Fibroblast of gingiva (primary cell): ENCODE measurements at places on chromosomes 13 and 19.

DNA sequence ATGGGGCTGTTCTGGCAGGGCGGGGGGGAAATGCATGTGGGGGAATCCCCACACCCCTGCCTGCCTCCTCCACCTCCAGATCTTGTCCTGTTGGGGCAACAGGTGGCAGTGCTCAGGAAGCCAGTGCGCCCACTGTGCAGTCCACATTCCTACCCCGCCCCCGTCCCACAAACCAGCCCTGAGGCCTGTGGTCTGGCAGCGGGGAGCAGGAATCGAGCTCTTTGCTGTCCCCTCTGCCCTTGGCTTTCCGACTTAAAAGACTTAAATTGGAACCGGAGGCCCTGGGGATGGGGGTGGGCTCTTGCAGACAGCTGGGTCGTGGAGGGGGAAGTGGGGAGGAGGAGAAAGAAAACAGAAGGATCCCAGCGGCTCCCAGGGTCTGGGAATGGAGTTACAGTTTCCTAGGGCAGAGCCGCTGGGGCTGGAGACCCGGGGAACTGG, 4.3 kb downstream of the NANOS3 start:
- no peak for DNase-seq

DNA sequence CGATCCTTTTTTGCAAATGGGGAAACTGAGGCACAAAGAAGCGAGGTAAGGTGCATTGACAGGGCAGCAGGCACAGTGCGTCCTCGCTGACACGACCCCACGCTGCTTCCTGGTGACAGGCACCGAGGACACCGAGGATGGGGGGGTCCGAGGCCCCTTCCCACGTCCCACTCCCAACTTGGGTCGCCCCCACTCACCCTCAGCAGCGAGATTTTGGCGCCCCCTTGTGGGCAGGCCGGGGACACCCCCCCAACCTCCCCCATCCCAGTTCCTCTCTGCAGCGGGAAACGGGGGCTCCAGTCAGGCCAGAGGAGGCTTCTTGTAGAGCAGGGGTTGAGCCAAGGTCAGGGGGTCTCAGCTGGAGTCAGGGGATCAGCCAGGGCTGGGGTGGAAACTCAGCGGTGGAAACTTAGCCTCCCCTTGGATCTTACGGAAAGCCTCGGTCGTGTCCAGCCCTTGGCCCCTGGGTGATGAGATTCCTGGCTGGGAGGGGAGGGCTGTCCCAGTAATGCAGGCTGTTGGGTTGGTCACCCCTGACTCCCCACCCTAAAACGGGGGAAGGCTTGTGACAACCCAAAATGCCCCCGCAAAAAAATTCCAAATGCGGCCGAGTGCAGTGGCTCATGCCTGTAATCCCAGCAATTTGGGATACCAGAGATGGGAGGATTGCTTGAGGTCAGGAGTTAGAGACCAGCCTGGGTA, 8.2 kb downstream of the SMIM24 start:
- DNase-seq = no peak

- peak; percentile 62 for DNase-seq
Observed at GRCh38 chr13:113153810-113154748, 4.4 kb upstream of the PROZ start.

DNA sequence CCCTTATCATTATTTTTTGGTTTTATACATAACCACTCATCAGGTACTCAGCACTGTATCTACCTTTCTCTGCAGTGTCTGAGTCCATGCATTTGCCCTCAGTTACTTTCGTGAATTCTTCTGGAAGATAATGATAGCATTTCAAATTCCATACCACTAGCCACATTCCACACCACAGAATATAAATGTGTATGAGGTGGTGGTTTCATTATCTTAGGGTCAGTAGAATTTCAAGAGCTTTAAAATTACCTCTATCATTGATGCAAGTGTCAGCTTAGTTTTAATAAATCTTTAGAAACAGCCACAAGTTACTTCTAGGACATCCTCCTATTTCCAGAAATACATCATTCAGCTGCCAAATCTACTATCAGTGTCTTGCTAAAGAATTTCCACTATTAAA, 1578.3 kb downstream of the OLFM4 start:
- no peak for DNase-seq

GRCh38 chr19:45872095-45872919, 8.2 kb downstream of the FOXA3 start:
- DNase-seq = no peak

- DNase-seq = peak; percentile 4
Observed at GRCh38 chr13:43432958-43433357, 353.8 kb downstream of the ENOX1 start.

DNA sequence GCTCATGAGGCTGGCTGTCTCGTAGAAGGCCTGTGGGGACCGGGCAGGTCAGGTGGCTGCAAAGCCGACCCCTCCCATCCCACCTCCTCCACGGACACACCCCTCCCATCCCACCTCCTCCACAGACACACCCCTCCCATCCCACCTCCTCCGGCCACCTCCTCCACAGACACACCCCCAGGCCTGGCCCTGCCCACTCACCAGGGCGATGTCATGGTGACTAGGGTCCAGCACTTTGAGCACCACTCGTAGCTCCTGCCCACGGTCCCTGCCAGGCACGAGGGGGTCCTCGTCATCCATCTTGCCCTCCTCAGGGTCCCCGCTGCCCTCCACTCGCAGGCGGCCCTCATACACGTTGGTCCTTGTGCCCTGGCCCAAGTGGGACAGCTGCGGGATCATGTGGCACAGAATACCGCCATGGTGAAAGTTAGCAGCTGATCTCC, 18.8 kb downstream of the TYK2 start:
- no peak for DNase-seq

- no peak for DNase-seq
Observed at GRCh38 chr19:43395561-43395960, 19.1 kb upstream of the TEX101 start.

DNA sequence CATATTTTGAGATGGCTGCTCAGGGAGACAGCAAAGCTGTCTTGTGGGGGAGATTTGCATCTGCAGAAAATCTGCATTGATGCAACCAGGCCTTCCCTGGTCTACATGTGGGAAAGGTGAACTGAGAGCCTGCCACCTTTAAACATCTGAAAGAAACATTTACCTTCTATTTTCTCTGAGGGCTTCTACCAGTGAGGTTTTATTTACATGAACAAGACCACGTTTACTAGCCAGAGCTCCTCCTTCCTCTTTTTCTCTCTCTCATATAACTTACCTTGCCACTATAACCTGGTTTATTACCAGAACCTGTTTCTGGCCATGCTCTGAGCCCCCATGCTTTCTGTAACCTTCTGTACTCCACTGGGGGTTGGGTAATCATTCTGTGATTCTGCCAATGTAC, 14.4 kb upstream of the RUBCNL start:
- DNase-seq = no peak

DNA sequence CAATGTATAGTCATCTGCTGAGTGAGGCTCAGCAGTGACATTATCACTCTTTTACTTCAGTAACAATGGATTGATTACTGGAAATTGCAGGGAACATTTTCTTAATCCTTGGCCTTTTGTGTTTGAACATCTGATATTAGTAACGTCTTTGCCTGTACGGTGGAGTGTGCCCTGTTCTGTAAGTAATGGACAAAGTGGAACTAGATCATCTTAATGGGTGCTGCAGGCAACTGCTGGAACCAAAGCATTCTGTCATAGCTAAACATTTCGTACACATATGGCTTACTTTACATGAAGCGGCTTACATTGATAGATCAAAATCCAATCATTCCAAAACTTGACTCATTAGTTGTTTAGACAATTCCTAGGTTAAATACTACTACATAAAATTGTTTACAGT, 114.1 kb downstream of the MYO16 start:
- DNase-seq = no peak

DNA sequence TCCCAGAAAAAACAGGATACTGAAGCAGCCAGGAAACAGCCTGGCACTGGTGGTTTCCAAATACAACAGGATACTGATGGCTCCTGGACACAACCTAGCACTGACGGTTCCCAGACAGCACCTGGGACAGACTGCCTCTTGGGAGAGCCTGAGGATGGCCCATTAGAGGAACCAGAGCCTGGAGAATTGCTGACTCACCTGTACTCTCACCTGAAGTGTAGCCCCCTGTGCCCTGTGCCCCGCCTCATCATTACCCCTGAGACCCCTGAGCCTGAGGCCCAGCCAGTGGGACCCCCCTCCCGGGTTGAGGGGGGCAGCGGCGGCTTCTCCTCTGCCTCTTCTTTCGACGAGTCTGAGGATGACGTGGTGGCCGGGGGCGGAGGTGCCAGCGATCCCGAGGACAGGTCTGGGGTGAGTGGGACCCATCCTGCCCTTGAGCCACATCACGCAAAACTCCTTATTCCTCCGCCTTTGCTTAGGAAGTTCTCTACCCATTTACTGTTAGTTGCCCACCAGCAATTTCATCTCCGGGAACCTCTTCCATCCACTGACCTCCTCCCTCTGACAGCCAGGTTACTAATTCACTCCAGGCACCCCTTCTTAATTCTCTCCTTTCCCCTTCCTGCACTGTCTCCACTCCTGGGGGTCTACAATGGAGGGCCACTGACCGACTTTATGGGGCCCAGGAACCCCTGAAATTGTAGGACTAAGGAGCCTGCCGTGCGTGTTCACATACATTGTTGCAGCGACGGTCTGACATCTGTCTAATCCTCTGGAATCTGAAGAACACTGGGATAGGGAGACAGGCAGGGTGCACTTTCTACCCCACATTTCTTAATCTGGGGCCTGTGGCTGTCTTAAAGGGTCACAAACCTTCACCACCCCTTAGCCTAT, 1.2 kb downstream of the ITPKC start:
- DNase-seq = no peak

- DNase-seq = no peak
Observed at GRCh38 chr13:67855741-67856238, 625.7 kb upstream of the PCDH9 start.

GRCh38 chr19:51460164-51460992, 2.1 kb upstream of the SIGLEC8 start:
- DNase-seq = no peak

GRCh38 chr13:46968450-46968849, 71.6 kb upstream of the HTR2A start:
- DNase-seq = no peak

DNA sequence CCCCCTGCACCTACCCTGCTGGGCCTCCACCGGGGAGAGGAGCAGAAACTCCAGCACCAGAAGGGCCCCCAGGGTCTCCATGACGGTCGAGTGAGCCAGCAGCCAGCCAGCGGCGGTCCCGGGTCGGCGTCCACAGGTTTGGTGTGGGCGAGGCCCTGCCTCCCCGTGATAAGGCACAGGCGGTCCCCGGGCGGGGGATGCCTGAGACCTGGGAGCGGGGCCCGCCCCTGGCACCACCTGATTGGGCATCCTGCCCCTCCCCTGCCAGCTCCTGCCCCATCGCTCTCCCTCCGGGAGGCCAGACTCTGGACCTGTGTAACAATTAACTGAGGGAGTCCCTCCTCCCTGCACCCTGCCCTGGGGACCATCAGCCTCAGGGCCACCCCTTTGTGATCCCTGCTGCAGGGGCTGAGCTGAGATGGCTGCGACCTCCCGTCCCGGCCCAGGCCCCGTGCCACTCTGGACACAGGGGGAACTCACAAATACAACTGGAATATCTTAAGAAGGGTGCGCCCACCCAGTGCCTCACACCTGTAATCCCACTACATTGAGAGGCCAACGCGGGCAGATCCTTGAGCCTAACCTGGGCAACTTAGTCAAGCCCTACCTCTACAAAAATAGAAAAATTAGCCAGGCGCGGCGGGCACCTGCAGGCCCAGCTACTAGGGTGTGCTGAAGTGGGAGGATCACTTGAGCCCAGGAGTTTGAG, at the start of gene SMIM24:
SMIM24 (minus strand) TSS at position 143 of the 709 bp plus-strand sequence; CDS start at position 81, 62 bp downstream.
- no peak for DNase-seq

DNA sequence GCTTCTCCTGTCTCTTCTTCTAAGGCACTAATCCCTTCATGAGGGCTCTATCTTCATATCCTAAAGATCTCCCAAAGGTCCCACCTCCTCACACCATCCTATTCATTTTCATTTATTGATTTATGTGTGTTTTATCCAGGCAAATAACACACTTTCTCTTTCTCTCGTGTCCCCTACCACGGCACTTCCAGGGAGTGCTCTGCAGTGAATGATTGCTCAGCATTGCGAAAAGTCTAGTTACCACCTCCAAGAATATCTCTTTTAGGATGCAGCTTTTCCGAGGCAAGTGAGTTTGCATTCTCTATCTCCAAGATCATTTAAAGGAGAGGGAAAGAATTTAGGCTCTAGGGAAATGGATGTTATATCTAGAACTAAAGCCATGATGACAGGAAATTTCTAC, 101.7 kb downstream of the MIPEP start:
- DNase-seq = no peak

DNA sequence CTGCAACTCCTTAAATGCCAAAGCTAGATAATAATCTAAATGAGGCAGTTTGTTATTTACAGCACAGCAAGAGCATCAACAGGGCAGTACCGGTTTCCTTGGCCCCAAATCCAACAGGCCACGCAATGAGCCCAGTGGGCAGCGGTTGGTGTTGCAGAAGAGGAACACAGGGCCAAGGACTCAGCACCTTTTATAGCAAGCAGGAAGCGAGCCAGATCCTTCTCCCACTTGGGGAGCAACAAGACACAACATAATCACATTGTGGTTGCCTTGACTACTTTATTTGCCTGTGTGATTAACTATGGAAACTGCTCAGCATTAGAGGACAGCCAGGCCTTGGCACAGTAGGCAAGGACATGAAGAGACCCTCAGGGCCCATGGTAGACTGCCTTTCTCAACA, 67.1 kb upstream of the HTR2A start:
- peak; percentile 3 for DNase-seq

- no peak for DNase-seq
Observed at GRCh38 chr13:99285432-99286182, 21.6 kb downstream of the GPR183 start.

DNA sequence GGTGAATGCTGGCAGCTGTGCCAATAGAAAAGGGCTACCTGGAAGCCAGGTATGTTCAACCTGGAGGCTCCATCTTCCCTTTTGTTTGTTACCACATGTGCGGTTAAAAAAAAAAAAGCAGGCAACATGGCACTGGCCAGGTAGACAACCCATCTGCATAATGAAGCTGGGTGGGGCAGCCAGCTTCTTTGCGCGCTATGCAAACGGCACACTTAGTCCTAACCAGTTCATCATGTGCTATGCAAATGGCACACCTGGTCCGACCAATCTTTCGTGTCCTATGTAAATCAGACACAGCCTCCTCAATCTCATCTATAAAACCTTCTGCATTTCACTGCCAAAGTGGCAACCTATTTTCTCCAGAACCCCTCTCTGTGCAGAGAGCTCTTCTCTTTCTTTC, 11.3 kb upstream of the IGSF23 start:
- DNase-seq = no peak

DNA sequence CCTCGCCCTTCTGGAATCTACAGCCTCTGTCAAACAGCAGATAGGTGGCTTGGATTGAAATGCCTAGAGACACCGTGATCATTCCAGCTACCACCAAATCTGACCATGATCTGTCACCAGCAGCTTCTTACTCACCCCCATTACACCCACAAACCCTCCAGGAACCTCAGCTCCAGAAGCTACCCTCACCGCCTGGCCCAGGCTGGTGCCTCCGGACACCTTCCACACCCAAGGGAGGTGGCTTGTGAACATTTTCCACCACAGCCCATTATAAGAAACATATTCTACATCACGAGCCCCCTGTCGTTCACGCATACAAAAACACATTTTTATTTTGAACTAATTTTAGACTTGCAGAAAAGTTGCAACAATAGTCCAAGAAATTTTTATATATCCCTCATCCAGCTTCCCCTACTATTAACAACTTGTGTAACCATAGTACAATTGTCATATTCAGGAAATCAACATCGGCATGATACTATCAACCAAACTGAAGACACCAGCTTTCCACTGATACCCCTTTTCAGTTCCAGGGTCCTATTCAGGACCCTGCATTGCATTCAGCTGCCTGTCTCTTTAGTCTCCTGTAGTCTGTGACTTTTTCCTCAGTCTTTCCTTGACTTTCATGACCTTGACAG, 15.4 kb upstream of the UBE2L5 start:
- no peak for DNase-seq

- DNase-seq = no peak
Observed at GRCh38 chr13:49254007-49254406, 6.3 kb downstream of the CDADC1 start.
